ENCODE measurements at places on chromosomes 7 and 10. TPM values are rescaled to one million over a fixed set of nuclear protein-coding genes. Genes with fewer than 3 reads are reported as not detected.

GRCh38 chr7:70505468-70505867 lies 626.5 kb upstream of the GALNT17 start:
- DNase-seq = no peak

DNA sequence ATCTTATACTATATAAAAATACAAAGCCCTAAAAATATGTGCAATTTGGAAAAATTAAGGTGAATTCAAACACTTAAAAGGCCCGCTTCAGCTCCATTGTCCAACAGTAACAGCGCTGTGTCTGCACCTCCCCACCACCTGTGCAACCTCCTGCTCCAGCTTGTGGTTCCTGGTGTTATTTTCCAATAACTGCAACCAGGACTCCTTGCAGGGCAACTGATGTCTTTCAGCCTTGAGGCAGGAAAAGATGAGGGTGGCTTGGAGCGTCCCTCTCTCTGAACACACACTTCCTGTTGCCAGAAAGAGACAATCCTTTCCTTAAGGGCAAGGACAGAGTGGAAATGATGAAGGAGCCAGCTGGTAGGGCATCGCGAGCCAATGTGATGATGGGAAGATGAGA lies 336.0 kb downstream of the GLRX3 start:
- no peak for DNase-seq

- no peak for DNase-seq
These were observed 1.2 kb upstream of the GDI2 start for GRCh38 chr10:5814110-5815107.

ADARB2 gene
- not detected for polyA plus RNA-seq

TBC1D12 gene
- polyA plus RNA-seq = 1.8 TPM

DNA sequence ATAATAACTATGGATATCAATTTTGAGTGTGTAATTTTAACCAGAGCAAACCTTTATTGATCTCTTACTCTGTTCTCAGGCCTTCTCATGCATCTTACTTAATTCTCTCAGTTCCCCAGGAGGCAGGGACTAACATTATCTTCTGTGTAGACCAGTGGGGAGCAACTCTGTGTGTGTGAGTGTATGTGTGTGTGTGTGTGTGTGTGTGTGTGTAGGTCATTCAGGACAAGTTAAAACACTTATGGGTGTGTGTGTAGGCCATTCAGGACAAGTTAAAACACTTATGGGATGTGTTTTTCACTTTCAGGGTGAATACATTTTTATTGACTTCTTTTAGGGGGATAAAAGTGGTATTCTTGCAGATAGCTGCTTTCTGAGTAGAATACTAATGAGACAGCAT lies 145.0 kb downstream of the ADAM12 start:
- DNase-seq = no peak

CD36 gene
- polyA plus RNA-seq = 0.10 TPM

DNA sequence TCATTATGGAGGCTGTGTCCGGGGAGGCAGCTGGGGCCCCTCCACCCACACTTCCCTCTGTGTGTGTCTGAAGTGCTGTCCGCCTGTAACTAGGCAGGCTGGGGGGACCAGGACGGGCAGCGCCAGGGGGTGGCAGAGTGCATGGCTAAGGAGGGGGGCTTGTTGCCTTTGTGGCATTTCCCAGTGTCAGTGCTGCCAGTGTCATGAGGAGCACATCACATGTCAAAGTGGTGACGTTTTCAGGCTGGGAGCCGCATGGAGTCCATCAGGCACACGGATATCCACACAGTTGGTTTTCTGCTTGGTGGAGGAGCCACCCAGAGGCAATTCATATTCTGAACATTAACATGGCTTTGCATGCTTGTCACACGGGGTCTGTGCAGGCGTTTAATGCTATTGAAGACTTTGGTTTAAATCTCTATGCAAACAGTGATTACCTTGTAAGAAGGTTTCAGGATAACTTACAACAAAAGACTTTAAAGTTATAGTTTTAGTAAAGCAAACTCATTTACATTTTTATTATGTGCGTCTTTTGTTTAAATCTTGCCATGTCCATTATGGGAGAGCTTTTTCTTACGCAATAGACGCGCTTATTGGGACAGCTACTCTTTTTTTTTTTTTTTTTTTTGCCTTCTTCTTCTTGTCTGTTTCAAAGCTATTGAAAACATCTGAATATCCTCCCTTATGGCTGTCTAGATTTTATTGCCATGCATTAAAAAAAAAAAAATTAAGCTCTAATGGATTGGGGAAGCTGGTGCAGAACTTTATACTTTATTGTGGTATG lies 52.9 kb downstream of the C10orf67 start:
- DNase-seq = no peak

CYP3A7 gene
- polyA plus RNA-seq = not detected

DBF4 gene
- polyA plus RNA-seq = 7.6 TPM

DNA sequence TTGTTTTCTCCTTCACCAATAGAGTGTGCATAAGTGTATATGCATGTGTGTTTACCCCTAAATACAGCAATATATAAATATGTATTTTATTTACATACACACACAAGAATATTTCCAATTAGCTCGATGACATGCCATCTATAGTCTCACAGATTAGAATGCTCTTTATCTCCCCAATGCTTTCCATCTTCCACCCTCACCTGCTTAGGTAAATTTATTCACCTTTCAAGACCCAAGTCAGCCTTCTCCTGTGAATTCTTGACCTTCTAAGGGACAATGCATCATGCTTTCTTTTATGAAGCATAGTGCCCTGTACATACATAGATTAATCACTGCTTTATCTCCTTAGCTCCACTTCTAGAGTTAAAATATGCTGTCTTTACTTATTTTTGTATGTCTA lies 49.7 kb downstream of the SEMA3A start:
- DNase-seq = no peak

GRCh38 chr7:7524121-7524520 lies 11.6 kb downstream of the COL28A1 start:
- DNase-seq = no peak

- no peak for DNase-seq
These were observed 13.1 kb upstream of the CUX1 start for GRCh38 chr7:101804088-101804963.

- peak; percentile 40 for DNase-seq
These were observed 14.4 kb upstream of the SPRN start for GRCh38 chr10:133438711-133439273.

TLX1 gene
- polyA plus RNA-seq = 0.02 TPM

- no peak for DNase-seq
These were observed 722.7 kb upstream of the CELF2 start for GRCh38 chr10:10294881-10295529.

ANK3 gene
- polyA plus RNA-seq = 13.9 TPM

DNA sequence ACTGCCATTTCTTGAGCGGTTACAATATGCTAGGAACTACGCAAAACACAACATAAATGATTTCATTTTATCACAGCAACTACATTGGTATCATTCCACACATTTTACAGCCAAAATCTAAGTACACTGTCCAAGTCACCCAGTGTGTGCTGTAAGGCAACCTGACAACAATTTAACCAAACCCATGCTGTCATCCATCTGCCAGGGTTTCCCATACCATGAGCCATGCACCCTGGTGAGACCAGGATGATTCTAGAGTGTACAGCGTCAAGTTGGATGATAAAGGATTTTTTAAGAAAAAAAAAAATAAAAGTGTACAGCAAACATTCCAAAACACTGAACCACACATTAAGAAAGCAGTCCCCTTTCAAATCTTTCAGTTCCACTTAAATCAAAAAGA lies 52.9 kb downstream of the PIK3AP1 start:
- no peak for DNase-seq

- no peak for DNase-seq
These were observed 13.0 kb upstream of the PFKP start for GRCh38 chr10:3054183-3054850.

LIPN gene
- polyA plus RNA-seq = not detected

ASZ1 gene
- not detected for polyA plus RNA-seq

GRCh38 chr10:131862548-131862947 lies 38.3 kb upstream of the PPP2R2D start:
- DNase-seq = no peak

MRLN gene
- not detected for polyA plus RNA-seq

- no peak for DNase-seq
These were observed 217.2 kb upstream of the MKLN1 start for GRCh38 chr7:131110297-131111080.

NRAP gene
- not detected for polyA plus RNA-seq

NUTM2B gene
- polyA plus RNA-seq = 0.25 TPM

PLPP4 gene
- 27.9 TPM for polyA plus RNA-seq

ACTR3C gene
- polyA plus RNA-seq = 0.16 TPM

COA1 gene
- 66.3 TPM for polyA plus RNA-seq

DNA sequence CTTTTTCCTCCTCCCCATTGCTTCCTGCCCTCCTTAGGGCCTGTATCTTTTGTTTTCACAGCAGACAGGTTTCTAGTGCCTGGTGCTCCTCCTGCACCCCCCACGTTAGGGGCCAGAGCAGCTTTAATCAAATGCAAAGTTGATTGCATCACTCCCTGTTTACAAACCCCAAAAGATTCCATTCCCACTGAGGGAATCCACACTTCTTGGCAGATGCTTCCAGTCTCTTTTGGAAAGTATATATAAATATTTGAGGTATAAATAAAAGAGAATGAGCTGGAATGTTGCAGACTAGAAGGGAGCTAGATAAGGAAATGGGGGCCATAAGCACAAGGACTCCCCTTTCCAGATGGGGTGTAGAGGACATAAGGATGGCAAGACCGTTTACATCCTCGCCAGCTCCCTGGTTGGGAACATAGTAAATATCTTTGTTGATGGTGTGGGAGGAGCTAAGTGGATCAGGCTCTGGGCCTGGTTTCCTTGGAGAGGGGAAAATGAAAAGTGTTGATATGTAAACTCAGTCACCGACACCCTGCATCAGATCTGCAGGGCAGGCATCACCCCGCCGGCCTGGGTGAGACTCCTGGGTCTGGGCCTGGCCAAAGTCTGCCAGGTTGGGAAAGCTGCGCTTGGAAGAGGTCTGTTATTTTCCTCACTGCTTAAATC lies 6.2 kb downstream of the RARRES2 start:
- no peak for DNase-seq

- DNase-seq = no peak
These were observed 123.9 kb upstream of the COL1A2 start for GRCh38 chr7:94270772-94271171.

DNA sequence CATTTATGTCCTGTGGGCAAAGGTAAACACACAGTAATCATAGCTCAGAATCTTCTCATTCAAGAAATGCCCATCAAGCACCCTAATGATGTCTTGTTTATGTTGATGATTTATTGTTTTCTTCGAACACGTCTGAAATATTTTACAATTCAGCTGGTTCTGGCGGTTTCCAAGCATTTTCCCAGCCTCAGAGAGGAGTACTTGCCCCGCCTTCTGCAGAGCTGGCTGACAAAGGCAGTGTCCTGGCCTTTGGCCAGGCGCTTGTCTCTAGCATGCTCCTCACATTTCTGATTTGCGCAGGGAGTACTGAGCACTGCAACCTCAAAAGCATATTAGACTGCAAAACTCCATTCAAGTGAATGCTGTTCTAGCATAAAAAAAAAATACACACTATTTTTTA lies 314.2 kb upstream of the GNAI1 start:
- DNase-seq = peak; percentile 52
